ENCODE measurements at places on chromosomes 11 and 22.

GRCh38 chr11:15346907-15347306 is 232.2 kb downstream of the INSC start:
- no peak for DNase-seq

- DNase-seq, result no peak
These were observed 745 bp upstream of the SHISAL1 start for GRCh38 chr22:44313385-44314006.

DNA sequence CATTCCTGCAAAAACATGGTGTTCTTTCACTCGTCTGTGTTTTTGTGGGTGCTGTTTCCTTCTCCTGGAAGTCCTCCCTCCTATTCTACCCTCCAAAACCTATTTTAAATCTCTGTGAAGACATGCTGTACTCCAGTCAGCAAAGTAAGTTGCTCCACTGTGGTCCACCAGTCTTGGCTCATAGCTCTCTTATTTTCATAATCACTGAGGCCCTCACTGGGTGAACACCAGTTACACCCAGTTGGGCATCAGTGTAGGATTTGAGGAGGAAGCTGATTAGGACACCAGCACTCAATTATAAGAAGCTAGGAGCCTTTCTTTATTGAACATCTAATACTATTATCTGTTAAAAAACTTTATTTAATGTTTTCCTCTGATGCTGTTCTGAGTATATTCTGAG is 23.9 kb upstream of the EED start:
- no peak for DNase-seq

GRCh38 chr11:122159861-122160260 is 43.8 kb upstream of the BLID start:
- no peak for DNase-seq

GRCh38 chr11:61616434-61616833 is 35.6 kb upstream of the SYT7 start:
- no peak for DNase-seq

DNA sequence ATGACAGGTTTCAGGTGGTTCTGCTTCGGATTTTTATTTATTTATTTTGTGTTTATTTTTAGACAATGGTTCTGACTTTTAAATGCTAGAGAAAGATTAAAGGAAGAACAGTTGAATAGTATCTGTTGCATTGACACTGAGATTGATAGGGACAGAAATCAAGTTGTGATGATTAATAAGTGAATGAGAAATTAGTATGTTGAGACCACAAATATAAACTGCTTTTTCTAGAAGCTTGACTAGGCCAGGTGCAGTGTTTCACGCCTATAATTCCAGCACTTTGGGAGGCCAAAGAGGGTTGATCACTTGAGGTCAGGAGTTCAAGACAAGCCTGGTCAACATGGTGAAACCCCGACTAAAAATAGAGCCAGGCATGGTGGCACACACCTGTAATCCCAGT is 65.1 kb upstream of the TNRC6B start:
- no peak for DNase-seq

- no peak for DNase-seq
These were observed 12.9 kb downstream of the CRYBB2 start for GRCh38 chr22:25232301-25232700.

- DNase-seq, result no peak
These were observed 27.6 kb downstream of the PLEKHA7 start for GRCh38 chr11:16986434-16987204.

DNA sequence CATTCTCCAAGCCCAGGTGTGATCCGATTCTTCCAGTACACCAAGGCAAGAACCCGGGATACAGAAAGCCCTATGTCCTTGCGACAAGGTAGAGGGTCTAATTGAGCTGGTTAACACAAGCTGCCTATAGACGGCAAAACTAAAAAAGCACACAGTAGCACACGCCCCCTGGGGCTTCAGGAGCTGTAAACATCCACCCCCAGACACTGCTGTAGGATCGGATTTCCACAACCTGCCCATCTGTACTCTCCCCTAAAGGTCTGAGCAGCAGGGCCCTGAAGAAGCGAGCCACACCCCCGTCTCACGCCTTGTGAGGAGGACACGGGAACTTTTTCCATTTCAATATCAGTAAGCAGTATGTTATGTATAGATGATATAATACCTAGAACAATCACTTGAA is 624.7 kb downstream of the BUD13 start:
- DNase-seq, result no peak

- DNase-seq, result no peak
These were observed 553 bp downstream of the CD3D start for GRCh38 chr11:118341815-118342489.

DNA sequence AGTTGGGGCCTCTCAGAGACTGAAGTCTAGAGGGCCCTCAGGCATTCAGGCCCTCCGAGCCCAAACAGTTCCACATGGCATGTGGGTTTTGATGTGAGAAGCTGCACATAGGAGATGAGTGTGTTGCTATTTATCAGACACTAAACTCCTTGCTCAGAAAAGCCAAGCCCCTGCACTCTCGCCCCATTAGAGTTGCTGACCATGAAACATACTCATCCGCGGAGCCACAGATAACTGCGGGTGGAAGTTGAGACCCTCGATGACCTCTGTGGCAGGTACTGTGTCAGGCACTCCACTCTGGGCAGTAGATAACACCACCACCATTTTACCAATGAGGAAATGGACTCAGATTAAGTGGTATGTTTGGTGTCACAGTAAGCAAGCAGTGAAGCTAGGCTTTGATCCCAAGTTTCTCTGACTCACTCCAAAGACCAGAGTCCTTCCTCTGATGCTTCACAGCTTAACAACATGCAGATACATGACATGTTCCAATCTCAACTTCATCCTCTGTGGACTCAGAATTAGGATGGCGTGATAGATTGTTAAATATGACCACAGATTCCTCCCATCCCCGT is 202.1 kb downstream of the ADAMTS15 start:
- DNase-seq, result no peak

DNA sequence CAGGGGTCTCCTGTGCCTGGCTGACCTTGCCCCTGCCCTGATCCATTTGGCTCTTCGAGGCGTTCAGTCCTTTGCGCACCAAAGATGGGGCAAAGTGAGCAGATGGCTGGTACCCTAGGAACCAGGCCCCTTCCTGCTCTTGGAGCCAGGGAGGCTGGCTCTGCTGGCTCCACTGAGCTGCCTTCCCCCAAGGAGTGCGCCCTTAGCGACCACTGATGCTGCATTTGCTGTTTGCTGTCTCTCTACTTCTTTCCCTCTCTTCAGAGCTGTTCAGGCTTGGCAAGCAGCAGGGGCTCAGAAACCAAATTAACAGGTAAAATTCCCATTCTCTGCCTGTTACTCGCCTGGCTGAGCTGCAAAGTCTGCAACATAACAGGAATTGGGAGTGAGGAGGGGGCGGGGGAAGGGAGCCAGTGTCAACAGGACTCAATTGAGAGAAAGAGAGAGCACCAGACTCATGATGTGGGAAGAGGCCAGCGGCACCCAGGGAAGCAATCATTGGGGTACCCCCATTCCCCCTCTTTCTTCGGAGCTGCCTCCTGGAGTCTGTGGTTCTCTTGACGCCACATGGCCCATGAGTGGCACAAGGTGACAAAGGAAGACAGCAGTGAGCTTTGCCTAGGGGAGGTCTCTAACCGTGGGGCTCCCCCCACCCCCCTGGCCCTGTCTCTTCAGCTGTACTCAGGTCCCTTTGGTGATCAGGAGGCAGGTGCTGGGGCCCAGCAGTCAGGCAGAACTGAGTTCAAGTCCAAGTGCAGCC is 102.3 kb downstream of the TP53I11 start:
- DNase-seq, result no peak

DNA sequence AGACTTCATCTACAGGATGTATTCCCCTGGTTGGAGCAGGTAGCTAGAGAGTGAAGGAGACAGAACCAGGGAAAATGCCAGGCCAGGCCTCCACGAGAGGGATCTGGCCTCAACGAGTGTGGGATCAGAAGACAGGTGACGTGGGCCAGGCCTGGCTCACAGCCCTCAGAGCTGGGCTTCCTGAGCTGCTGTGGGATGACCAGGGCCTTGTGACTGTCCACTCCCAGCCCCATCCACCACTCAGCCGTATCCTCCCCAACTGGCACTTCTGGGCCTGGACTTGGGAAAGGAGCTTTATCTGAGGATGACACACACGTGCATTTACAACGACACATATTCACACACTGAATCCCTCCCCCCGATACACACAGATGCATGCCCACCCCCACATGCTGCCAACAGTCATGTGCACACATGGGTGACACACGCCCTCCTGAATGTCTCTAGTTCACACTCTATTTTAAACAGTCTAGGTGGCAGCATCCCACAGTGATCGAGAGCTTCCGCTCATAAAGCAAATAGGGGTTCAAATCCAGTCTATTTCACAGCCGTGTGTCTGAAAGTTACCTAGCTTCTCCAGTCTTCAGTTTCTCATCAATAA is 93.1 kb downstream of the TP53I11 start:
- no peak for DNase-seq

- no peak for DNase-seq
These were observed 66.4 kb downstream of the CTTN start for GRCh38 chr11:70464509-70465361.

GRCh38 chr11:62980133-62980760 is 4.5 kb downstream of the SLC22A6 start:
- DNase-seq, result no peak

DNA sequence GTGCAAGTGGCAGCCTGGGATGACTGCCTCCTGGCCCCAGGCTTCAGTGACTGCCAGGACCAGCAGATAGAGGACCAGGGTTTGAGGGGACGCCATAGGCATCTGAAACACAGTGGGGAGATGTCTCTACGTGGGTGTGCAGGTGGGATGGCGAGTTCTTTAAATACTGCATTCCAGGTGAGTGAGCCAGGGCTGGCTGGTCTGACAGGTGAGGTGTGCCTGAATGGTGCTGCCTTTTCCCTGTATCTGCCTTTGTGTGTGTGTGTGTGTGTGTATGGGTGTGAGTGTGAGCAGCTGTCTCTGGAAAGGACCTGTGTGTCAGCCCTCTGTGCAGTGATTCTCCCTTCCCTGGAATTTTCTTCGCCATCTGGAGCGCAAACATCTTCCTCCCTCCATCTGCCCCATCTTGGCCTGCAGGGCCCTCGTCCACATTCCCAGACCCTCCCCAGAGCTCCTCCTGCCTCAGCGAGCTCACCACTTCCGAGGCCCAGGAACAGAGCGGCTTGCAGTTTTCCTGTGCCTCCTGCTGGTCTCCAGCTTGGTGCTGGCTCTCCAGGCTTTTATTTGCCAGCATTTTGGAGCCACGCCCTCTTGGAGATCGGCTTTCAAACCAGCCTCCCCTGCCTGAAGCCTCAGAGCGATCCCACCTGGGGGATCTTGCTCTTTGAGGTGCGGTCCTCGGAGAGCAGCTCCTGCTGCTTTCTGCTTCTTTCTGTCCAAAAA is at the start of gene GPHA2:
TSS of gene GPHA2 (minus strand) at position 535 of the 723 bp plus-strand sequence. CDS start at position 102, 433 bp downstream.
- no peak for DNase-seq

GRCh38 chr11:2398664-2399355 is 1.7 kb upstream of the TSSC4 start:
- no peak for DNase-seq

DNA sequence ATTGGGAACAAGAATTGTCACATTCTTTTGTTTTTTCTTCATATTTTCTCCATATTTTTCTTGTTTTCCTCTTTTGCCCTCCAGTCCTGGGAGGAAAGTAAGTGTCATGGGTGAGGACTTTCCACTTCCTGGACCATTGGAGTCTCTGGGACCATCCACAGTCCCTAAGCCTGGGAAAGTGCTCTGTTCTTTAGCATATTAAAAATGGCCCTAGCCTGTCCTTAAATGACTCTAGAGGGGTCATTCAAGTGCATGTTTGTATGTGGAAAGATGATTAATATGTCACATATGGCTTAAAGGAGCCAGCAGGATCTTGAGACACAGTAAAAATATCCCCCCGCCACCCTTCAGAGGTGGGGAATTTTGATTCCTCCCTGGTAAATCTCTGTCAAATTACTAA is 20.1 kb upstream of the SCGB1D1 start:
- no peak for DNase-seq

DNA sequence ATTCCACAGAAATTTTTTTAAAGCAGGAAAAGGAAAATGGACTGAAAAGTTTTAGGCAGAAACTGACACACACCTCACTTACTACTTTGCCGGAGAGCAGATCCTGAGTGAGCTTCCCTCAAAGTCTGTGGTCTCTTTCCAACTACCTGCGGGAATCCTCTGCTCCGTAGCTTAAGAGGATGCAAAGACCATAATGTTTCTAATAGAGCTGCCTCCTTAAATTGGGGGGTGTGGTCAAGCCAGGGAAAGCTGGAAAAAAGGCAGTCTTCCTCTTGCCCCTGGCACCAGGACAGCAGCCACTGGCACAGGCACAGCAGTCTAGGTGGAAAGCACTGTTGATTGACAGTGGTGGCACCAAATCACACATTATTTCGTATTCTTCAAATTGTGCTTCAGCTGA is at the start of gene ETS1:
TSS of gene ETS1 (minus strand) at position 144 of the 400 bp plus-strand sequence. CDS start 14,428 bp downstream, outside the sequence.
- no peak for DNase-seq

DNA sequence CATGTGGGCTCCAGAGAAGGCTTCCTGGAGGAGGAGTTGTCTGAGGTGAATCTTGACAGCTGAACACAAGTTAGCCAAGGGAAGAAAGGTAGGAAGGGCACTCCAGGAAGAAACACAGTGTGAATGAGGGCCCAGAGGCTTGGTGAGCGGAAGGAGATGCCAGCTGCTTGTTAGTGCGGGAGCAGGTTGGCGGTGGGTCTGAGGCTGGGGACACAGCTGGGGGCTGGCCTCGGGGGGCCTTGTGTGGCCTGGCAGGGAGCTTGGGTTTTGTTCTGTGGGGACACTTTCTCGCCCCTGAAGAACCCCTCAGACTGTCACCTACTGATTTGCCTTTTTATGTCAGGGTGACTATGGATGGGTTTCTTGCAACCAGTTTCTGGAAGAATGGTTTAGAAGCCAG is 160.0 kb downstream of the ST3GAL4 start:
- no peak for DNase-seq

- no peak for DNase-seq
These were observed 51.4 kb downstream of the ADAMTS15 start for GRCh38 chr11:130499828-130500227.

DNA sequence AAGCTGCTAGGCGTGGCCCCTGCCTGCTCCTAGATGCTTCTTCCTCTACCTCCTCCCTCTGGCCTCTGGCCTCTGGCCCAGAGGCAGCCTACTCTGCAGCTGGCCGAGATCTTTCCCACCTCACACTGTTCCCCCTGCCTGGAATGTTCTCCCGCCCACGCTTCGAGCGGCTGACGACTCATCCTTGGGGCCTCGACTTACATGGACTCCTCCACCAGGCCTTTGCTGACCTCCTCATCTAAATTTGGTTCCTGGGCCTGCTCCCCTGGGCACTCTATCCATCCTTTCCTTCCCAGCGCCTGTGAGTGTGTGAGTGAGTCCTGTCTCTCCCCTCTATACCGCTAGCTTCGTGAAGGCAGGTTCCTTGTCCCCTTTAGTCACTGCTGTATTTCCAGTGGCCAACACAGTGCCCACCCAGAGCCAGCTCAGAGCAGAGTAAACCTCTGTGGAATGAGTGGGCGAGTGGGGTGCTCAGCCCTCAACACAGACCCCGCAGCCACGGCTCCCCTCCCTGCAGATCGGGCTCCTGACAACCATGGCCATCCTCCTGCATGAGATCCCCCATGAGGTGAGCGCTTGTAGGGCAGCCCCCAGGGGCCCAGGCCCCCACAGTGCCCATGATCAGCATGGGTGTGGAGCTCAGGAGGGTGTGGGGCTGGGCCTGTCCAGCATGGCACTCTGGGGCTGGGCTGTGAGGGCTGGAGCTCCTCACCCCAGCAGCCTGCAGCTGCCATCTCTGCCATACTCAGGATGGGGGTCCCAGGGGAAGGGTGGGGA is 5.7 kb downstream of the SLC39A13 start:
- DNase-seq, result no peak

Data from T1000 (cell line).